ENCODE measurements at places on chromosomes 3 and 15. TPM values are rescaled to one million over a fixed set of nuclear protein-coding genes. Genes with fewer than 3 reads are reported as not detected.

The GHRL gene
- total RNA-seq: not detected

The ATOSA gene
- total RNA-seq: 4.7 TPM

The CDCP1 gene
- 196 TPM for total RNA-seq

DNA sequence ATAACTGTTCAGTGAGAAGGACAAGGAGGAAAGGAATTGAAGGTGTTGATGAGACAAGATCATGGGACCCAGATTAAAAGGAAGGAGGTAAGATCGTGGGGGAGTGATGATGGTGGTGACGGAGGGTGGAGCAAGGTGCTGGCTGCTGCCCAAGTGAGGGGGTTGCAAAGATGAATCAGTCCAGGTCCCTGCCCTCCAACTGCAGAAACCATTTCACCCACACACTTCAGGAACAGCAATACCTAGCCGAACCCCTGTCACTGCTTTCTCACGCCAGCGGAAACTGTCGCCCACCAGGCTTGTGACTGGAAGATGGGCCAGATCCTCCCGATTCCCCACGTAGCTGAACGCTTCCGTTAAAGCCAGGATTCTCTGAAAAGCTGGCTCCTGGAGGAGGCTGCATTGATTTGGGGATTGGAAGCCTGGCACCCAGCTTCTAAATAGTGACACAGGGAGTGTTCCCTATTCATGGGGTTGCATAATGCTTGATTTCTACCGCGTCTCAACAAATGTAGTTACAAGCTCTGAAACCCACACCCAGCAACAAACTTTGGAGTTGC, 3.2 kb upstream of the LSG1 start:
- no peak for DNase-seq

DNA sequence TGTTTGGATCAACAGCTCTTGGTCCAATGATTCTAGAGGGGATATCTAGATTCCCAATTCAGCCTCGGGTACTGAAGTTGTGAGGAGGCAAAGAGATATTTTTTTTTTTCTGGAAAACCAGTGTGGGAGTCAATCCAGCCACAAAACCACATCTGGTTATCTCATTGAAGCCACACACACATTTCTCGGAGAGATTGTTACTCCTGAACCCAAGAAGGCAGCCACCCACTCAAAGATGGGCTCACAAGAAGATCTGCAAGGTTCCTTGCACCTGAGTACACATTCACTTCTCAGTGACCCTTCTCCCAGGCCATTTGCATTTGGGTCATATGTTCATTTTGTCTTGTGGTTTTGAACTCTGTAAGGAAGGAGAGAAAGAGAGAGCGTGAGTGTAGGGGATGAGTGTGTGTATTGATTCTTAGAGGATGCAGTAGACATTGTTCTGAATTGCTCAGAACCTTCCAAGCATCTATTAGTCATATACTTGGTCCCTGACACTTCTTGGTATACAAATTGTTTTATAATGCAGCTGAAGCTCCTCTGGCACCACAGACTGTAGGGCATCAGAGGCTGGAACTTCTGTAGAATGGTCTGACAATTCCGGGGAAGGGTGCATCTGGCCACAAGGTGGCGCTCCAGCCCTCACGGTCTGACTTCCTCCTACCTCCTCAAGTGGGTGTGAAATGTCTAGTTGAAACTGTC, 39.3 kb upstream of the TRA2B start:
- peak; percentile 57 for DNase-seq

- DNase-seq: no peak
Observed at GRCh38 chr15:101560722-101561583, 71.4 kb upstream of the PCSK6 start.

GRCh38 chr3:182787302-182788036, 5.8 kb upstream of the ATP11B start:
- no peak for DNase-seq

- DNase-seq: no peak
Observed at GRCh38 chr3:57731311-57731710, 24.8 kb upstream of the SLMAP start.

DNA sequence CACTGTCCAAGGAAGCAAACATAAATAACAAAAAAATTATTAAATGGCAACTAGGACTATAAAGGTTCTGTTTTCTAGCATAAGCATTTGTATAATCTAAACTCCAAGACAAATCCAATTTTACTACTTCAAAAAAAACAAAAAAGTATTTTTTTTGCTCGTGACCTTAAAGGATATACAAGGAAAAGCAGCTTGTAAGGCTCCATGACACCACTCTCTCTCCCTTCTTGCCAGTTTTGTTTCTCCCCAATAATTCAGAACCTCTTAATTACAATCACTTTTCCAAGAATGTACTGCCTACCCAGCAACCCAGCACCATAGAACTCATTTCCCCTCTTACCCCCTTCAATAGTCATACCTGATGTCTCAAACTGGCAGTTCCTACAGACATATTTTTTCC, 496.2 kb downstream of the GRM7 start:
- DNase-seq: no peak
